Right lung (tissue), 10 donors: ENCODE measurements at places on chromosomes 4 and X. TPM values are rescaled to one million over a fixed set of nuclear protein-coding genes. Genes with fewer than 3 reads are reported as not detected.

DNA sequence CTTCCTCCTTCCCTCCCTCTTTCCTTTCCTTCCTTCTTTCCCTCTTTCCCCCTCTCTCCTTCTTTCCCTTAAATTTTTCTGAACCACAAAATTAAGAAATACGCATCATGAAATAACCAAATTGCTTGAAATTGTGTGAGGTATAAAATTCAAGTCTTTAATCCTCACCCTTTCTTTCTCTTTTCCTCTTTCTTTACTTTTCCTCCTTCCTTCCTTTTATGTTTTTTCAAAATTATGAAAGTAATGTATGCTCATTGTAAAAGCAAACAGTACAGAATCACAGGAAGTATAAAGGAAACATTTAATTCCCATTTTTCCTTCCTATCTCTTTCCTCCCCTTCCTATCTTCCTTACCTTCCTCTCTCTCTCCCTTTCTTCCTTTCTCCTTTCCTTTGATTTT, 5.4 kb downstream of the ADGRG4 start:
- no peak for DNase-seq

DNA sequence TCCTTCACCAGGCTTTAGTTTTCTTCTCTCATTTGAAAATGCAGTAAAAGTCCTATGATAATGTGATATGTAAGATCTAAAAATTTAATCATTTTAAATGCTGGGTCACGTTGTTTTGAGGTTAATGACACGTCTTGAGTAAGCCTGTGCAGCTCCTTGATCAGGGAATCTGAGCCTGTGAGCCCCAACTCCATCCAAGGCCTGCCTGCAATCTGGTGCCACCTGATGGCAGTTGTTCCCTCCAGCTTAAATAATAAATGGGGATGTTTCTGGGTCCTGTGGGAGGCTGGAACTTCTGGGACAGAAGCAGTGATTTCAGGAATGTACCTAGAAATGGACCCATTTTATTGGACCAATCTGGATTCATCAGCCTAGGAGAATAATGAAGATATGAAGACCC, 455.4 kb upstream of the ADGRL3 start:
- DNase-seq: no peak

DNA sequence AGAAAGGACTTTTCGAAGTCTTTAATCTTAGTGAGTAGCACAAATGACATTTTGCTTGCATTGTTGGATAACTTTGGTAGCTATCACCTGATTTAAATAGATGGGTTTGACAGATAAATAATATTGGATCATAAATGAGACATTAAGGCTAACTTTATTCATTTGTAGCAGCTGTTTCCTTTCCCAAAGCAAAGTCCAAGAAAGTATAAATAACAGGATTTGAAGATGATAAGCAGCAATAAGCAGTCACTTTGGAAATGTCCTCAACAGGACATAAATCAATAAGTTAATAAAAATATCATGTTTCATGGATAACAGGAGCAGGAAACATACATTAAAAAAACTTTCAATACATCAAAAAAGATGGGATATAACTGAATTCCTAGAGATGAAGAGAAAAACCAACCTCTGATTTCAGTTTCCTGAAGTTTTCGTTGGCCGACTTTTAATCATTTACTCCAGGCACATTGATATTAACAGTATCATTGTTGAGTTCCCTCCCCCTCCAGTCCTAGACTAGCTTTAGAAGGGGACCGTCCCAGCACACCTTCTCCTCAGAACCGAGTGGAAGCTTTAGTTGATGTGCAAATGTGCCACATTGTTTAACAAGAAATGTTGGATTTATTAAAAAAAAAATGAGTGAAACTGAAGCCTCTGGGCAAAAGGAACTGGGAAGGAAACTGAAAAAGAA, 169.9 kb upstream of the AGA start:
- no peak for DNase-seq

- no peak for DNase-seq
Observed at GRCh38 chr4:81436096-81436495, 35.6 kb downstream of the RASGEF1B start.

DNA sequence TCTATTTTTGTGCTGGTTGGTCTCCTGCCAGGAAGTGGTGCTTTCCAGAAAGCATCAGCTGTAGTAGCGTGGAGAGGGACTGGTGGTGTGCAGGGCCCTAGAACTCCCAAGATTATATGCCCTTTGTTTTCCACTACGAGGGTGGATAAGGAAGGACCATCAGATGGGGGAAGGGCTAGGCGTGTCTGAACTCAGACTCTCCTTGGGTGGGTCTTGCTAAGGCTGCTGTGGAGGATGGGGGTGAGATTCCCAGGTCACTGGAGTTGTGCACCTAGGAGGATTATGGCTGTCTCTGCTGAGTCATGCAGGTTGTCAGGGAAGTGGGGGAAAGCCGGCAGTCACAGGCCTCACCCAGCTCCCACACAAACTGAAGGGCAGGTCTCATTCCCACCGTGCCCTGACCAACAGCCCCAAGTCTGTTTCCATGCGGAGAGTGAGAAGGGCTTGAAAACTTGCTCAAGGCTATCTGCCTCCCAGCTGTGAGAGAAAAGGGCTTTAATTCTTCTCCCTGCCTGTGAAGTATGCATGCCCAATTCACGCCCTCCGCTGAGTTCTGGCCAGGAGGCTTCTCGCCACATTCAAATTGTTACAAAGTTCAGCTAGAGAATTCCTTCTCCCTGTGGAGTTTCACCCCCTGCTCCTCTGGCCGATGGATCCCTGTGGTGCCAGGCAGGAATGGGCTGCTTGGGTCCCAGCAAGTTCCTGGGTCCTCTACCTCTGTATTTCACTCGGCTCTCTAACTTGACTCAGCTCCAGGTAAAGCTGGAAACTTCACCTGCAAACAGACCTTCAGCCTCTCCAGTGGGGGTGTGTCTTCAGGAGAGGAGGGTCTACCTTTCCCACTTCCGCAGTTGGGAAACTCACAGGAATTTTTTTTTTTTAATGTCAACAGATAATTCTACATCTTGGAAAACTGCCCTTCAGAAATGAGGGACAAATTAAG, 7.7 kb upstream of the CSTF2 start:
- no peak for DNase-seq

- DNase-seq: no peak
Observed at GRCh38 chrX:80573275-80573674, 153.0 kb downstream of the TENT5D start.

The CT45A5 gene
- polyA plus RNA-seq: 46.9 TPM
